Stimulated activated CD8-positive, alpha-beta memory T cell treated with anti-CD3 and anti-CD28 coated beads, Interleukin-4, amount 100 ng/mL, for 1 hour (primary cell): ENCODE measurements at places on chromosomes 2 and 18.

- no peak for DNase-seq
Observed at GRCh38 chr2:177207101-177207500, 5.5 kb upstream of the HNRNPA3 start.

DNA sequence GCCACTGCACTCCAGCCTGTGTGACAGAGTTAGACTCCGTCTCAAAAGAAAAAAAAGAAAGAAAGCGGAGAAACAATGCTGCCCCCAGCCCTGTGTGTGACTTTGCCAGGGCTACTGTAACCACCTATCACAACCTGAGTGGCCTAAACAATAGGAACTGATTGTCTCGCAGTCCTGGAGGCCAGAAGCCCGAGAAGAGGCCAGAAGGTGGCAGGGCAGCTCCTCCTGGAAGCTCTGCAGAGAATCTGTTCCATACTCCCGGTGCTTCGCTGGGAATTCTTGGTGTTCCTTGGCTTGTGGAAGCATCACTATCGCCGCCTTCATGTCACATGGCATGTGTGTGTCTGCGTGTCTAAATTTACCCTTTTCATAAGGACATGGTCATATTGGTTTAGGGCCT, 14.4 kb upstream of the RAB17 start:
- DNase-seq, result no peak

- DNase-seq, result no peak
Observed at GRCh38 chr2:235716875-235717496, 223.1 kb downstream of the AGAP1 start.

DNA sequence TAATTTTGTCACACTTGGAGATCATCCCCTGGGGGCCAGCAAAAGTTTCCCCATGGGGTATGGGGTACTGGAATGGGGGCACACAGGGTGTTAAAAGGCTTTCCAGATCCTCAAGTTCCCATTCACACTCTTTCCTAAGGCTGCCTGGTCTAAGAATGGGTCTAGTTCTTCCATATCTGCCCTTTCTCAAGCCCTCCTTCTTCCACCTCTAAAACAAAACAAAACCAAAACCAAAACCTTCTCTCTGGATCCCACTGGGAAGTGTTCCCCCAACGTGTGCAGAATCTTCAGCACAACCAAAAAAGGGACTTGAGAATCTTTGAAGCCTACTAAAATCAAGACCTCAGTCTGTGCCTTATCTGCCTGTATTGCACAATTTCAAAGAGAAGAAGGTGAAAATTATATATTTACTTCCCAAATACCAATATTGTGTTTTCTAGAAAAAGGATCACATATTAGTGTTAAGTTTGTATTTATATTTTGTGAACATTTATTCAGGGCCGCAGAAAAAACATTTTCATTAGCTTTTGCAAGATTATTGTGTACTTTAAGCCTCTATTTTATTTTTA, 207.2 kb upstream of the TCF4 start:
- DNase-seq, result no peak

- no peak for DNase-seq
Observed at GRCh38 chr2:12607971-12608370, 108.8 kb upstream of the TRIB2 start.

DNA sequence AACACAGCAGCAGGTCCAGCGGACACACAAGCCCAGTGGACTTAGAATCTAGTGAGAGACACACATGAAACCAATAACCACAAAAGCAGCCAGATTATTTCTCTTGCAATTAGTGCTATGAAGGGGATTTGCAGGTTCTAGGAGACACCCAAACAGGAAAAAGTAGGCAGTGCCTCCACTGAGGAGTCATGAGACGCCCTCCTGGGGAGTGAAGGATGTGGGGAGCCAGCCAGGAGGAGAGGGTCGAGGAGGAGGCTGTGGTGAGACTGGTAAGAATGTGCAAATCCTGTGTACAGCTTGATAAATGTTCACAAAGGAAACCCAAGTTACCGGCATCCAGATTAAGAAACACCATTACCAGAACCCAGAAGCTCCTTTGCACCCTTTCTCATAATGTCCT, 2.7 kb upstream of the CAPN13 start:
- no peak for DNase-seq

DNA sequence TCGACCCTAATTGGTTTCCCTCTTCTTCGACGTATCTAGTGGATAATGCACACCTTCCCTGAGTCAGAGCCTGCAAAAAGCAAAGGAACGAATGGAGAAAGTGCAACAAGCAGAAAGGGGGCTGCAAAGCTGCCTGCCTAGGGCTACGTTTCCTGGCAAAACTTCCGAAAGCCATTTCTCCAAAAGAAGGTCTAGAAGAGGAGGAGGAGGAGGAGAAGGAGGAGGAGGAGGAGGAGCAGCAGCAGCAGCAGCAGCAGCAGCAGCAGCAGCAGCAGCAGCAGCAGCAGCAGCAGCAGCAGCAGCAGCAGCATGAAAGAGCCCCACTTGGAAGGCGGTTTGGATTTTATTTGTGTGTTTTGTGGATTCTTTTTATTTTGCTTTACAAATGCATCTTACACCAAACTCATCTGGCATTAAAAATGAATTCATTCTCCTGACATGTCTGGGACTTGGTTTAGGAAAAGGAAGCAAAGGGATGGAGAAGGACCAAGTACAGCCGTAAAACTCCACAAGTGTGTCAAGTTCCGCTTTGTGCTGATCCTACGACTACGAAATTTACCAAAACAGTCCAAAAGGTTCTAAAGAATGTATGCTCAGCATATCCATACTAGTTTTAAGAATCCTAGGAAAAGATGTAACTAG, 2.0 kb downstream of the TCF4 start:
- DNase-seq, result no peak

DNA sequence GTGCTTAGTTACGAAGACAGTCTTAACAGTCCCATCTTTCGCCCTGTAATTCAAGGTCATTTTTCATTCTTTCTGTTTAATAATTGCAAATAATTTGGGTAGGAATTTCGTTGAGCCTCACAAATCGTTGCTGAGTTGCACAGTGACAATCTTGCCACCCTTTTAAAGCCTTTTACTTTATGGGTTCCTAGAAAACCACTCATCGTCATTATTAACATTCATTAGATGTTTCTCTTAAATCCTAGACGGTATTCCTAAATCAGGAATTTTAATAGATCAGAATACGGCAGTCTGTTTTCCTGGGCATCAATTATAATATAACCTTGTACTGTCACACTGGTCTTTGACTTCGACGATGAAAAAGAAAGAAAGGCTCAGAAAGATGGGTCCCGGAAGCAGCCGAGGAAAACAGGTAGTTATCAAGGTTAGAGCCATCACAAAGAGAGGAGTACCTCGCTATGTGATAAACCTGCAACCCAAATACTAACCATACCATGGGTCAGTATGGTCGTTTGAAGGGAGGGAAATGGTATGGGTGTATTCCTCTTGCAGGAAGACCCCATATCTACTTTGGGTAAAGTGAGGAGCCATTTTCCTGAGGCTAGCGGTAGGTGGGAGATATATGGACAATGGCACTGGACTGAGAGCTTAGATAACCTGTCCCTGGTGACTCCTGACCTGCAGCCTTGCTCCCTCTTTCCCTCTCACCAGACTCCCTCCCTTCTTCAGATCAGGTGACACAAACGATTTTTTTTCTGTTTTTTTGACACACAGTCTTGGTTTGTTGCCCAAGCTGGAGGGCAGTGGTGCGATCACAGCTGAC, 981 bp upstream of the SF3B1 start:
- no peak for DNase-seq

GRCh38 chr2:207546822-207547221, 17.1 kb downstream of the CREB1 start:
- no peak for DNase-seq

GRCh38 chr2:152396051-152396511, 61.1 kb downstream of the FMNL2 start:
- no peak for DNase-seq

GRCh38 chr2:204574486-204574885, 29.2 kb downstream of the PARD3B start:
- no peak for DNase-seq

- no peak for DNase-seq
Observed at GRCh38 chr18:76546088-76546435, 51.0 kb upstream of the ZNF516 start.

DNA sequence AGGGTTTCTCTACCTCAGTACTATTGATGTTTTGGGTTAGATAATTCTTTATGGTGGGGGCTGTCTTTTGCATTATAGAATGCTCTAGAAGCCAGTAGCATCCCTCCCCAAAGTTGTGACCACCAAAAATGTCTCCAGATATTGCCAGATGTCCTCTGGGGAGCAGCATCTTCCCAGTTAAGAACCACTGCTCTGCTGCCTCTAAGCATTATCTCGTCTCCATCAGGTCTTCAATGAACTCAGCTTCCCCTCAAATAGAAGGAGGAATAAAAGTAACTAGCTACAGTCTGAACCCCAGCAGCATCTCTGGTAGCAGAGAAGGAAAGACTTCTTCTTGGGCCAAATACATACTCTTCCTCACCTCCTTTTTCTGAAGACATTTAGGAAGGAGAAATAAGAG, 244.1 kb downstream of the AGPS start:
- no peak for DNase-seq

GRCh38 chr2:37610638-37611289, 60.7 kb downstream of the CDC42EP3 start:
- DNase-seq, result no peak

- no peak for DNase-seq
Observed at GRCh38 chr2:128139624-128140023, 48.6 kb downstream of the UGGT1 start.

- DNase-seq, result no peak
Observed at GRCh38 chr18:36829362-36830157, 633 bp downstream of the KIAA1328 start.

DNA sequence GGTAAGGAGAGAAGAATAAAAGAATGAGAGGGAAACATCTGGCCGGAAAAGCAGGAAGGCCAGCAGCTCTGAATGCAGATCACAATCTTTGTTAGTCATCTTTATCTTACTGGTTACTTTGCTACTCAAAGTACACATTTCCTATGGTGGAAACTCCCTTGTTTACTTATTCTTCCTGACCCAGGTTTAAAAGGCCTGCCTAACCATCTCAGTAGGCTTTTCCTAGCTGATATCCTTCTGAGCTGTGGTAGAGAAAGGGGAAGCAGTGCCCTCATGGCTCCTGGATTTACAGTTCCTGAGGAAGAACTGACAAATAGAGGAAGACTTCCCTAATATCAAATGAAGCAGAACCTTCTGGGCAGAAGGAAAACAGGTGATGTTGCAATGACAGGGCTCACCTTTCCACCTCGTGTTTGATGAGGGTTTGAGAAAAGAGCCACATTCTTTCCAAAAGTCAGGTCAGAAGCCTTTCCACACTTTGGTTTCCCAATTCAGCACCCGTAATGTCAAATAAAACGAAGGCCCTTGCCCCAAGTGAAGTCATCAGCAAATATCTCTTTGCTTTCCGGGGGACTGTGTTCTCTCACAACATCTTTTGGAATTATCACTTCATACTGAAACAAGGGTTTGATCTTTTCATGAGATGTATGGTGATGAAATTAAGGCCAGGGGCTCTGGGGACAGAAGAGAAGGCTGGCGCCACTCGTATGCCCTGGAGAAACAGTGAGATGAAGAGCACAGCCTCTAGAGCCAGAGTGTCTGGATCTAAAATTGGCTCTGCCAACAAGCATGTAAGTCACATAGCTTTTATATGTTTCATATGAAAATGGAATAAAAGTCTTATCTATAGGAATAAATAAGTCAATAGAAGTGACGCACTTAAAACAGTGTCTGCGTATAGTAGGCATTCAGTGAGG, 26.7 kb upstream of the APOB start:
- DNase-seq, result no peak

GRCh38 chr2:134466141-134466540, 212.3 kb downstream of the MGAT5 start:
- DNase-seq, result no peak

GRCh38 chr2:11955884-11956291, 209.5 kb downstream of the LPIN1 start:
- no peak for DNase-seq

- DNase-seq, result no peak
Observed at GRCh38 chr18:12747530-12748315, 44.9 kb downstream of the PSMG2 start.

DNA sequence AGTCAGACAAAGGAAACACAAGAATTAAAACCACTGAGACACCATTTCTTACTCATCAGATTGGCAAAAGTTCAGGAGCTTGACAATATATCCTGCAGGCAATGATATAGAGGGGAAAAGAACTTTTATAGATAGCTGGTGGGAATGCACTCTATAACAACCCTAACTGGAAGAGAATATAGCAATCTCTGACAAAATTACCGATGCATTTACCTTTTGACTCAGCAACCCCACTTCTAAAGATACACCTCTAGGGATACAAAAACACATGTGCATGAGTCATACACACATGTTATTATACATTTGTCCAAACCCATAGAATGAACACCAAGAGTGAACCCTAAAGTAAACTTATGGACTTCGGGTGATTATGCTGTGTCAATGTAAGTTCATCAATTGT, 79.4 kb upstream of the SRD5A2 start:
- DNase-seq, result no peak

DNA sequence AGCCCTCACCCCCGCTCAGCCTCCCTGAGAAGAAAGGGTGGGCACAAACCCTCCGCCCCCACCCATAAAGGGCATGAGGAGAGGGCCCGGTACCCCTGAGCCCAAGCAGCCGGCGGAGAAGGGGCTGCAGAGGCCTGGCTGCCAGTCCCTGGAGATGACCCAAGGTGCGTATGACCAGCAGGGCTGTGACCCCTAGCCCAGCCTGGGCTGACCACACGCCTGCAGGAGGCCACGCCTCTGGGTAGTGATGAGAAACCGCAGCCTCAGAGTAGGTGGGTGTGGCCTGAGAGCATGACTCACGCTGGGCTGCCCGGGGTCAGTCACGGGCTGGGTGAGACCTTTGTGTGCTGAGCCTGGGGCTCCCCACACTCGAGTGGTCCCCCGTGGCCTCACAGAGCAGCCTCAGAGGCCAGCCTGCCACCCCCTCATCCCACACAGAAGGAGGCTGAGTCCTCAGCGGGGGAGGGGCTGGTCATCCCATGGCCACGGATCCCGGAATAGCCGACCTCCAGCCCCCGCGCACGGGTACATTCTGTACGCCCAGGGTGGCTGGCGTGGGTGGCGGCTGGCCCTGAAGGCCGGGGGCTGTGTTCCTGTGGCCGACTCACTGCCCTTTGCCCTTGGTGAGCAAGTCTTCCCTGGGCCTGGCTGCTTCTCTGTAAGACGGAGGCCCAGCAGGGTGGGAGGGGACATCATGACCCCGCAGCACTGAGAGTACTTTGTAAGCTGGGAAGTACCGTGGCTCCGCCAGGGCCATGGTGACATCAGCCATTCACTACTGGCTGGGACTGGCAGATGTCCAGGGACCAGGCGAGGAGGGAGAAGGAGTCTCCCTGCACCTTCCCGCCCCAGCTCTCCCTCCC, 110.8 kb upstream of the OTOS start:
- no peak for DNase-seq

GRCh38 chr2:69768235-69768634, 26.3 kb downstream of the ANXA4 start:
- no peak for DNase-seq

DNA sequence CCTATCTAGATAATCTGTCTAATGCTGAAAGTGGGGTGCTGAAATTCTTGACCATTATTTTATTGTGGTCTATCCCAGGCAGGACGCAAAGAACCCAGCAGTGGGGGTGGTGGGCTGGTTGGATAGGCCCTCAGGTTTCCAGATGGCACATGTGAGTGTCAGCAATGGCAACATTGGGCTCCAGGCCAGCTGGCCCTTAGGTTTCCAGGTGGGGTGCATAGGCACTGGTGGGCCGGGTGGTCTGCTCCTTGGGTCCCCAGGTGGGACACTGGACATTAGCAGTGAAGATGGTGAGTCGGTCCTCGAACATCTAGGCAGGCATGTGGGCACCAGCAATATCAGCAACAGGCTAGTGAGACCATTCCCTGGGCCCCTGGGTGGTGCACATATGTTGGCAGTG, 680.3 kb upstream of the ACVR2A start:
- no peak for DNase-seq
